ENCODE measurements at places on chromosomes 1 and 21. TPM values are rescaled to one million over a fixed set of nuclear protein-coding genes. Genes with fewer than 3 reads are reported as not detected.

DNA sequence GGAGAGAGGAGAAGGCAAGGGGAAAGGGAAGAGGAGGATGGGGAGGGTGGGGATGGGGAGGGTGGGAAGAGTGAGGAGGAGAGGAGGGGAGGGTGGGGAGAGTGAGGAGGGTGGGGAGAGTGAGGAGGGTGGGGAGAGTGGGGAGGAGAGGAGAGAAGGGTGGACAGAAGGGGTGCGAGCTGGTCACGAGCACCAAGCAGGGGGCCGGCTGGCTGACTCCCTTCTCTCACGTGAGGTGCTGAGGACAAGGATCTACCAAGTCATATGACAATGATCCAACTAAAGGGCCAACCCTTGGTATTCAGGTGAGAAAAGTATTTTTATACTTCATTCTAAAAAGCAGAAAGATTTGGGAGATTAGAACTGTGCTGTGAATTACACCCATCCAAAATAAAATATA is 51.8 kb downstream of the COQ8A start:
- H3K36me3 ChIP-seq = peaks cover 8% of the 10 kb centered on the region
- no peak overlapping the region for H3K27ac ChIP-seq
- H3K4me3 ChIP-seq = no peak overlapping the region
- peaks cover 23% of the 10 kb centered on the region for H3K4me1 ChIP-seq
- DNase-seq = no peak

- peak overlapping the region; percentile 96 for H3K27ac ChIP-seq
- H3K36me3 ChIP-seq = peaks cover 11% of the 10 kb centered on the region
- H3K4me3 ChIP-seq = no peak overlapping the region
- DNase-seq = no peak
- H3K27me3 ChIP-seq = no peaks in the 10 kb centered on the region
- H3K4me1 ChIP-seq = peaks cover 78% of the 10 kb centered on the region
Measured at GRCh38 chr1:214377485-214377884, 96.5 kb downstream of the SMYD2 start.

- H3K27ac ChIP-seq = no peak overlapping the region
- H3K4me1 ChIP-seq = no peaks in the 10 kb centered on the region
- no peak for DNase-seq
- H3K27me3 ChIP-seq = no peaks in the 10 kb centered on the region
Measured at GRCh38 chr1:238306411-238306810, 415.7 kb upstream of the ZP4 start.

The MCOLN3 gene
- total RNA-seq = 7.6 TPM

The NUP210L gene
- 0.04 TPM for total RNA-seq

GRCh38 chr1:197268012-197268411 is at the start of gene CRB1:
Gene CRB1 (plus strand): TSS chr1:197268252. CDS start chr1:197268413, 161 bp downstream.
- peaks cover 12% of the 10 kb centered on the region for H3K27me3 ChIP-seq
- H3K4me3 ChIP-seq = no peak within 1 kb of the TSS
- H3K4me1 ChIP-seq = no peaks in the 10 kb centered on the region
- no peak for DNase-seq
- no peak within 1 kb of the TSS for H3K27ac ChIP-seq

The LYPD8 gene
- not detected for total RNA-seq

The NCAM2 gene
- 34.0 TPM for total RNA-seq

The DENND2C gene
- 2.3 TPM for total RNA-seq

- no peaks in the 10 kb centered on the region for H3K36me3 ChIP-seq
- peak overlapping the region; percentile 86 for H3K4me3 ChIP-seq
- H3K27ac ChIP-seq = peak overlapping the region; percentile 98
Measured at GRCh38 chr21:33931799-33932390, 16.3 kb upstream of the ATP5PO start.

The LCE3D gene
- total RNA-seq = not detected

DNA sequence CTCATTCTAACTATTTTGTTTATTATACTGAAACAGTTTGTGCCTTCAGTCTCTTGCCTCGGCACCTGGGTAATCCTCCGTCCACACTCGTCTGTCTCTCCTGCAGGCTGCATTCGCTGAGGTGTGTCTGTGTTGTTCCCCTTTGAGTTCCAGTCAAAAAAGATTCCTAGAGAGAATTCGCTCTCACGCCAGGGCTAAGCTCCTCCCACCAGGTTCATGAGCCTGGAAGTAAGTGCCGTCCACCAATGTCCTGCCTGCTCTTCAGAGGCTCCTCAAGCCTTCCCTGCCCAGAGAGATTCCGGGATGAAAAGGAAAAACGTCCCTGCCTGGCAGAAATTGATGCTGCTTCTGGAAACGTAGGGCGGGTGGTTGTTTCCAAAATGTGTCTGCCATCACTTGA is 12.9 kb downstream of the KIAA2013 start:
- DNase-seq = no peak
- peaks cover 21% of the 10 kb centered on the region for H3K4me1 ChIP-seq
- no peak overlapping the region for H3K4me3 ChIP-seq
- H3K27me3 ChIP-seq = no peaks in the 10 kb centered on the region
- H3K27ac ChIP-seq = no peak overlapping the region
- no peaks in the 10 kb centered on the region for H3K36me3 ChIP-seq

GRCh38 chr1:227330279-227331076 is 12.2 kb upstream of the CDC42BPA start:
- no peaks in the 10 kb centered on the region for H3K36me3 ChIP-seq
- no peaks in the 10 kb centered on the region for H3K4me1 ChIP-seq
- no peak overlapping the region for H3K4me3 ChIP-seq
- no peak for DNase-seq
- peaks cover 1% of the 10 kb centered on the region for H3K27me3 ChIP-seq
- no peak overlapping the region for H3K27ac ChIP-seq

DNA sequence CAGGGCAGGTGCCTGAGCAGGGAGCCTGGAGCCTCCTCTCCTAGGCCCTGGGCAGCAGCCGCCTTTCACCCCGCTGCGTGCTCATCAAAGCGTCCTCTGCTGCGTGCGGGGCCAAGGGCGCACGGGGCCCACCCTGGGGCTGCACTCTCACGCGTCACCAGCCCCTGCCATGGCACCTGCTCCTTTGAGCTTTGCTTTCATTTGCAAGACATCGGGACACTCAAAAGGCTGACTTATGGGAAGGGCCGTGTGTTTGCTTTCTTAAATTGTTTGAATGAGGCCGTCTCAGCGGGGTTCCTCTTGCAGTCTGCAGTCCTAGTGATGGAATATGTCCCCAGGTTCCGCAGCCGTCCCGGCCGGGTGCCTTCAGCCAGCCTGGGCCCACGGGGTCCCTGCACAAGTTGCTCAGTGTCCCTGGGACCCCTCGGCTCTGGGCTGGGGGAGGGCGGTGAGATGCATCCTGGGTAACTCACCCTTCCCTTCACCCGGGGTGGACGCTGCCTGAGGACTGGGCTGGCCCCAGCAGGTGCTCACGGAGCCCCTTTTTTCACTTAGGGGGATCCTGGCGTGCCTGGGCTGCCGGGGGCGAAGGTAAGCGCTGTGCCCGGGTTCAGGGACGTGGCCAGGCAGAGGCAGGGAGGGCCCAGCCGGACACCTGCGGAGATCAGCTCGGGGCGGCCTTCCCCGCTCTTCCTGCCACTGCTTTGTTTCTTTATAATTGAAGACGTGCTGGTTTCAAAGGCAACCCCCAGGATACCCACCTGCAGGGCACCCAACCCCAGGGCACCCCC is 53.1 kb downstream of the SLC19A1 start:
- no peaks in the 10 kb centered on the region for H3K27me3 ChIP-seq
- DNase-seq = no peak
- H3K27ac ChIP-seq = no peak overlapping the region

- no peaks in the 10 kb centered on the region for H3K27me3 ChIP-seq
- no peak overlapping the region for H3K27ac ChIP-seq
- H3K4me1 ChIP-seq = peaks cover 4% of the 10 kb centered on the region
- H3K36me3 ChIP-seq = no peaks in the 10 kb centered on the region
- no peak overlapping the region for H3K4me3 ChIP-seq
Measured at GRCh38 chr21:26715878-26716506, 129.2 kb downstream of the ADAMTS1 start.

DNA sequence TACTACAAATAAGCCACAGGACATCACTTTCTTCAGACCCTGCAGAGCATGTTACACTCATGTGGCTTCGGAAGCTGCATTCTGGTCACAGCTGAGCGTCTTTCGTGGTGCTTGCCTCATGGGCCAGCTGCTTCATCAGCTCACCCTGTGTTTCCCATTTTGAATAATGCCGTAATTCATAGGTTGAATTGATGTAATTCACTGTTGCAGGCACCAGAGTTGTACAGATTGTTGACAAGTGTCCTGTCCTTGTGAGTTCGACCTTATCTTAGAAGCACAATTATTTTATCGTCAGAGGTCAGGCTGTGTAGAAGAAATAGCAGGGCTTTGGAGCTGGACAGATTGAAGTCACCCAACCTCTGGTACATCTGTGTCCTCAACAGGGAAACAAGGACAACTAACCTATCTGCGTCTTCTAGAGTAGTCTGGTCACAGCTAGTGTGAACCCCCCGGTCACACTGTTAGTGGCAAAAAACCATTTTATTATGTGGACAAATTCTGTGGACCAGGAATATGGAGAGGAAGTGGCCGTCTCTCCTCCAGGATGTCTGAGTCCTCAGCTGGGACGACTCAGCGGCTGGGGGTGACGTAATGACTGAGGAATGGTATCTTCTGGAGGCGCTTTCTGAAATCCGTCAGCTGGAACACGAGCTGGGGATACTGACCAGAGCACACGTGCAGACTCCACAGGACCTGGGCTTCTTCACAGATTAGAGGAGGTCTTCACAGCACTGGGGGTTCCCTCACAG is 17.8 kb downstream of the PKNOX1 start:
- no peak overlapping the region for H3K4me3 ChIP-seq
- H3K27me3 ChIP-seq = no peaks in the 10 kb centered on the region

DNA sequence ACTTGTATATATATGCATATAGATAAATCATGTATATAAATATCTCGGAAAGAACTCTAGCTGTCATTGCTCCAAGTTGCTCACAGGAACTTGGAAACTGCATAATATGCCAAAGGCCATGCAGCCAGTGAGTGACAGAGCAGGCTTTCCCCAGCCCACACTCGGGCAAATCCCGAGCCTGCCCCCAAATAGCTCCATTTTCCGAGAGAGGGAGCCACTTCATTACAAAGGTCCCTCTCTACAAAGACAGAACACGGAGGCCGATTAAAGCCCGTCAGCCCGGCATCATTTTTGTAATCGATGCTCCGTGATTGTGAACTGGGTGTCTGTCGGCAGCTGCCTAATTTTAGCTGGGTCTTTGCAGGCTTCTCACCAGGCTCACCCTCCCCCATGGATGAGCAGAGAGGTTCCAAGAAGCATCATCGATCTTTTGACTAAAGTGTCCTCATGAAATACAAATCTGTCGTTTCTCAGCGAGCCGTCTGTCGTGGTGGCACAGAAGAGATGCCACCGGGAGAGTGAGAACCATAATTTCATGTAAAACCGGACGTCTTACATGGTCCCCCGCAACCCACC is 663.9 kb downstream of the PTPRU start:
- H3K27me3 ChIP-seq = peaks cover 60% of the 10 kb centered on the region
- H3K4me3 ChIP-seq = no peak overlapping the region
- no peak overlapping the region for H3K27ac ChIP-seq
- peaks cover 7% of the 10 kb centered on the region for H3K4me1 ChIP-seq
- no peak for DNase-seq

- DNase-seq = peak; percentile 63
- peak overlapping the region; percentile 86 for H3K4me3 ChIP-seq
- no peaks in the 10 kb centered on the region for H3K36me3 ChIP-seq
Measured at GRCh38 chr1:161725908-161726472, 4.6 kb downstream of the FCRLB start.

GRCh38 chr1:24149866-24150233 is 6.9 kb upstream of the IL22RA1 start:
- no peaks in the 10 kb centered on the region for H3K36me3 ChIP-seq
- no peak overlapping the region for H3K27ac ChIP-seq
- H3K4me1 ChIP-seq = peaks cover 42% of the 10 kb centered on the region
- no peaks in the 10 kb centered on the region for H3K27me3 ChIP-seq

DNA sequence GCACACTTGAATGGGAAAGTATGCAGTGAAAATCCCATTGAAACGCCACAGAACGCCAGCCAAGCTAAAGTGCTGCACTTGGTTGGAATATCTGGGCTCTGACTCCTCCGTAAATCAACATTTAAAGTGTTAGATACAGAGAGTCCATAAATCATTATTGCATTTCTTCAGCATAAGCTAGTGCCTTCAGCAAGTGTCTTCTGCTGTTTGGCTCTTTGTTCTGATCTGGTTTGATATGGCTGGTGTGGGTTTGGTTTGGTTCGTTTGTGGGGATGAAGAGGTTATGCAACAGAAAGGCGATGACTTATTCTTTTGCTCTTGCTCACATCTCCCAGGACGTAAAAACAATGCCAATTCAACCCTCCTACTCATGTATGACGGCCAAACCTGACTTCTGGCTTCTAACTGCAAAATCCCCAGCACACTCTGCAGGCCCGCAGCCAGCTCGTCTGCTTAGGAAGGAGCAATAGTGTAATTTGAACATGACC is 121.8 kb upstream of the ERG start:
- H3K4me1 ChIP-seq = peaks cover 3% of the 10 kb centered on the region
- H3K27me3 ChIP-seq = peaks cover 13% of the 10 kb centered on the region
- no peak for DNase-seq
- H3K4me3 ChIP-seq = no peak overlapping the region
- H3K36me3 ChIP-seq = no peaks in the 10 kb centered on the region

The TCHH gene
- not detected for total RNA-seq

The HS2ST1 gene
- 37.3 TPM for total RNA-seq

DNA sequence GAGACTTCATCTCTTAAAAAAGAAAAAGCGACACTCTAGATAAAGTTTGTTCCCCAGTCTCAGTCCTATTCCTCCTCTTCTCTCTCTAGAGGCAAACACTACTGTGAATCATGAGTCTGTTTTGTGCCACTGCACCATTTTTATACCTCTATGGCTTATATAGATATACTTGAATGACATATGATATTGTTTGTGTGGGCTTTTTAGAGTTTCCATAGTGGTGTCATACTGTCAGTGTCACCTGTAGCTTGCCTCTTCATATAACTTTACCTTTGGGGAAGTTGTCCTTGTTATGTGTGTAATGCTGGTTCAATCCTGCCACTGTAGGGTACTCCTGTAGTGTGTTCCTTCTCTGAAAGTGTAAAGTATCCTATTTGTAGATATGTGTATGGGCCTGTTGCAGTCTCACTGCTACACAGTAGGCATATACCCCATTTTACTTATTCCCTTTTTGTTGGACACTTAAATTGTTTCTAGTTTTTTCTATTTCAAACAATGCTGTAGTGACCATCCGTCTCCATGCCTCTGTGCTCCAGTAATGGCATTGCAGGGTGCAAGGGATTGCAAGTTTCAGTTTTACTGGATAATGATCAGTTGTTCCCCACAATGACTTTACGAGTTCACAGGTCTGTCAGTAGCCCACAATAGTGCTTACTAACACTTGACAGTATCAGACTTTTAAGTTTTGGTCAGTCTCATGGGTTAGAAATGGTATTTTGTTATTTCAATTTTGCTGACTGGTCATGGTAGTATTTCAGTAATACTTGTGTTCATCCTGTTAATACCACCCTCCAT is 2.7 kb downstream of the PRMT2 start:
- H3K27me3 ChIP-seq = no peaks in the 10 kb centered on the region
- no peak for DNase-seq
- peaks cover 35% of the 10 kb centered on the region for H3K4me1 ChIP-seq
- peak overlapping the region; percentile 19 for H3K4me3 ChIP-seq
- H3K27ac ChIP-seq = peak overlapping the region; percentile 28

DNA sequence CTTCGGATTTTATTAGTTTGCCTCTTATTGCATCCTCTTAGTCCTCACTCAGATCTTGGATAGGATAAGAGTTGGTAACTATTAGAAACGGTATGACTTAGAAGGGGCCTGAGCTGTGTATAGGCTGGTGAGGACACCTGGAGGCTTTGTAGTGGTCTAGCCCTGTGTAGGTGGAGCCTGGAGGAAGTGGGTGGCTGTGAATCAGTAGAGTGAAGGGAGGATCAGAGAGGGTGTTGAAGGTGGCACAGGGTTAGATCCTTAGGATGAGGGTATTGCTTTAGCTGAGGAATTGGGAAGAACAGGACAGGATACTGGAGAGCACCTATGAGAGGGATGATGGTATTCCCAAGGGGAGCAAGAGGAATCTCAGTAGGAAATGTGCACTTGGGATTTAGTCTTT is 5.7 kb downstream of the VANGL1 start:
- H3K4me1 ChIP-seq = peaks cover 33% of the 10 kb centered on the region
- no peak for DNase-seq
- no peaks in the 10 kb centered on the region for H3K27me3 ChIP-seq
- peaks cover 7% of the 10 kb centered on the region for H3K36me3 ChIP-seq
- H3K4me3 ChIP-seq = no peak overlapping the region

All from mesothelial cell of epicardium (in vitro differentiated cells).